ENCODE measurements at places on chromosomes 5 and 9.

DNA sequence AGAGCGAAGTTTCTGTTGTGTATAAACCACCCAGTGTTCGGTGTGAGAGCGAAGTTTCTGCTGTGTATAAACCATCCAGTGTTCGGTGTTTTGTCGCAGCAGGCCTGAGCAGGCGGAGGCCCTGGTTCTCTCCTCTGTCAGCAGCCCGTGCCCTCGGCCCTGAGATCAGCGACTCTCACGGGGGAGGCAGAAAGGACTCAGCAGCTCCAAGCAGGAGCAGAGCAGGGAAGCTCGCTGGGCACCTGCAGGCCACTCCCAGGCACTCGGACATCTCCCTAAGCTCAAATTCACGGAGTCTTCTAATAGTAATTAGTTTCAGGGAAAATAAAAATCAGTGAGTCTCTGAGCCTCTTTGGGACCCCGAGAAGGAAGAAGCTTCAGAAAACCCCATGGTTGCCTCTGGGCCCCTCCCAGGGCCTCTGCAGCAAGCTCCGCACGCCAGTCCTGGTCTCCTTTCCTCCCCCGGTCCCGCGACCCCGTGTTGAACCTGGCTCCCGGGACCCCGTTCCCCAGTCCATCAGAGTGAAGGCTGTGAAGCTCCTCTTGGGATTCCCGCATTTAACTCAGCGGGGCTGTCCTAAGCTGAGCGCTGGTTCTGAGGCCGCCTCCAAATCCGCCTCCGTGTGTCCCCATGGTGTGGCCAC lies 81.9 kb upstream of the ADAMTS2 start:
- no peak for DNase-seq

DNA sequence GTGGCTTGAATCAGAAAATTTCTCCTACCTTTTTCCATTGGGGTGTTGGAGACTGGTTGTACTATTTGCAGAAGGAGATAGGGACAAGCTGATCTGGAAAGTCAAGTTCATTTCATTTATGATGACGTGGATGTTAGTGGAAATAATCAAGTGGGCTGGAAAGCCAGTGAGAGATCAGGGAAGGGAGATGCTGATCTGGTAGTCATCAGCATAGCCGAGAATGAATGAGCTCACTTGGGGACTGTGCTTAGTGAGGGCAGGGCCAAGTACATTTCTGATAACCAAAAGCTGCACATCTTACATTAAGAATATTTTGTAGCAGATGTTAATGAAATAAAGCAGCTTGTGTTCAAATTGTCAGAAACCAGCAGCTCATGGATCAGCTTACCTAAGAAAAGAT lies 12.1 kb downstream of the MAN2A1 start:
- no peak for DNase-seq

- no peak for DNase-seq
These were observed 297.7 kb upstream of the EFNA5 start for GRCh38 chr5:107968406-107968843.

GRCh38 chr9:133509179-133510083 lies 15.3 kb downstream of the MYMK start:
- no peak for DNase-seq

GRCh38 chr9:68746525-68746924 lies 41.5 kb downstream of the PIP5K1B start:
- DNase-seq: no peak

DNA sequence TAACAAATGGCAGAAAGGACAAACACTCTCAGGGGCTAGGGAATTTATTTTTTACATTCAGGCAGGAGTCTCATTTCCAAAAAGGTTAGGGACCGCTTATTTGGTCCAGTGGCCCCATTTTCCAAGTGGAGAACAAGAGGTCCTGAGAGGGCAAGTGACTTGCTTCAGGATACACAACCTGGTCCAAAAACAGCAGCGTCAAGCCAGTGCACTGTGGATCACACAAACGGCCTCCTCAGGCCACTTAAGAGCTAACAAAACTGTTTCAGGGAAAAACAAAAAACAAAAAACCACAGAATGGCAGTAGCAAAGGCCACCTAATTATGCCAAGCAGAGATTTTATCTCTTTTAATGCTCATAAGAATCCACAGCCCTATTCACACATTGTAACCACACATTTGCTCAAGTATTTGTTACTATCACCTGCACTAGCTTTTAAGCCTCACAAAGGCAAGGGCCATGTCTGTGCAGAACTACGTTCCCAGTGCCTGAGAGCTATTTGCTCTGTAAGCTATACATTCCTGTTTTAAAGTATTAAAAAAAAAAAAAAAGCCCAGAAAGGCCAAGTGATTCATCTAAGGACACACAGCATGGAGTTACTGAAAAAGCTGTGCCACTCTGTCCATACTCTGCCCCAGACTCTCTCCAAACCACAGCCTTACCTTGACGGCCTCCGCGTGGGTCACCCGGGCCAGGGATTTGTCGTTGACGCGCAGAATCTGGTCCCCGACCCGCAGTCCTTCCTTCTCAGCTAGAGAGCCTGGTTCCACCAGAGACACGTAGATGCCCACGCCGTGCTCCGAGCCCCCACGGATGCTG lies 1.5 kb downstream of the WHRN start:
- DNase-seq: no peak

GRCh38 chr5:57529864-57530263 lies 47.3 kb upstream of the ACTBL2 start:
- DNase-seq: no peak

- DNase-seq: no peak
These were observed 6.8 kb upstream of the CEP120 start for GRCh38 chr5:123429993-123430392.

GRCh38 chr5:90293931-90294330 lies 115.6 kb downstream of the CETN3 start:
- DNase-seq: no peak

DNA sequence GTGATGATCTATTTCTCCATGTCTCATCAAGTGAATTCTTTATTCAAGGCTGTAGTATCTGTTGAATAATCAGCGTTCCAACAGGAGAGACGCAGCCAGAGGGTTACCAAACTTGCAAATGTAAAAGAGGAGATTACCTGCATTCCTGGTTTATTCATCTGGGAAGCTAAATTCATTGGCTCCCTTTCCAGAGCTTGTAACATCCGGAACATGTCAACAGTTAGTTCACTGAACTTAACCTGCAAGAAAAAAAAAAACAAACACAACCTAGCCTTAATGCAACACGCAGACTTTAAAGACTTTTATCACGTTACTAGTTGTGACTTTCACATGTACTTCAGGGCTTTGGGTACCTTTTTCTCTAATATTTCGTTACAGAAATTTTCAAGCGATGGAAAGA lies 62.4 kb upstream of the GOLGA1 start:
- no peak for DNase-seq

GRCh38 chr5:163913548-163913947 lies 408.1 kb downstream of the MAT2B start:
- no peak for DNase-seq

DNA sequence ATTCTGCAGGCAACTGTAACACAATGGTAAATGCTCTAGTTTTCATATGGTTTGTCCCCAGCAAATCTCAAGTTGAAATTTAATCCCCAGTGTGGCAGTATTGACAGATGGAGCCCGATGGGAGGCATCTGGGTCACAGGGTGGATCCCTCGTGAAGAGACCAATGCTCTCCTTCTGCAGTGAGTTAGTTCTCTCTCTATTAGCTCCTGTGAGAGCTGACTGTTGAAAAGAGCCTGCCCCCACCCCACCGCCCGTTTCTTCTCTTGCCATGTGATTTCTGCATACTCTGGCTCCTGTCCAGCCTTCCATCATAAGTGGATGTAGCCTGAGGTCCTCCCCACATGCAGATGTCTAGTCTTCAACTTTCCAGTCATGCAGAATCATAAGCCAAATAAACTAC lies 27.0 kb downstream of the IARS1 start:
- no peak for DNase-seq

All from activated CD8-positive, alpha-beta memory T cell treated with anti-CD3 and anti-CD28 coated beads for 48 hours (primary cell).